ENCODE measurements at places on chromosomes 16 and 17.

DNA sequence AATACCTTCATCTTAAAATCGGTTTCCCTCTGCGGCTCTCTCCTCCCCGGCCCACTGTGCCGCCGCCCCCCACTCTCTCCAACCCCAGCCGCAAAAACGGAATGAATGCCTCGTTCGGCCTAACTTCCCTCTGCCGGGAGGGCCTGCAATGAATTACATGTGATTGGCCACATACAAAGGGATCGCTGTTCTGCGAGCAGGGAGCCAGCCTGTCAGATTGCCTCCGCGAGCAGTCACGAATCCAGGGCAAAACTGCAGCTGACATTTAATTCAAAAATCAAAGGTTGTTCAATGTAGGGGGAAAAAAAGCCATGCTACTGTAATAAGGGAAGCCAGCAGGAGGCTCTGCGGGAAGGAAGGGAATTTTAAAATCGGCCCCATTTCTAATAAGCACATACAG, 84.9 kb downstream of the TBC1D16 start:
- no peak for DNase-seq

DNA sequence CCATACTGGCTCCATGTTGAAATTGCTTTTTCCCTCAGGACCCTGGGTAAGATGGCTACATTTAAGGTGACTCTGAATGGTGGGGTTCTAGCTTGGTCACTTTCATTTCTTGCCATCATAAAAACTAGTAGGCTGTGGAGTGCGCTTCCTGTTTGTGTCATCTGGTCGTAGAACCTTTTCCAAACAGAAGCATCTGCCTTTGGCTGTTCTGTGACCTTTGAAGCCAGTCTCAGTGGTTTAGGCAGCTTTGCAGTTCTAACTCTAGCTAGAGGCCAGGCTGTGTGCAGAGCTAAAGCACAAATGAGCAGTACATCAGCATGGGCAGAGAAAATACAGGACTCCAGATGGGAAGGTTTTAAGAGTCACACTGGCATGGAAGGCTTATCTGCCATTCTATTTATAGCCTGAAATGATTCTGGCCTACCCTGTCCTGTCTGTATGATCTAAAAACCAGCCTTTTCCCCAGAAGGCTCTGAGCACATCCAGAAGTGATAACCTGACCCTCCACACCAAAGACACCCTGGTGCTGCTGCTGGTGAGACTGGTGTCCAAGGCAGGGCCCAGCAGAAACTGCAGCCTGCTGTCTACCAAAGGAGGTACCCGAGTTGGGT, 8.6 kb downstream of the ESRP2 start:
- no peak for DNase-seq

- no peak for DNase-seq
Observed at GRCh38 chr17:76827736-76828135, 40.5 kb upstream of the MGAT5B start.

- DNase-seq = no peak
Observed at GRCh38 chr17:16477255-16477654, 14.7 kb downstream of the LRRC75A start.

DNA sequence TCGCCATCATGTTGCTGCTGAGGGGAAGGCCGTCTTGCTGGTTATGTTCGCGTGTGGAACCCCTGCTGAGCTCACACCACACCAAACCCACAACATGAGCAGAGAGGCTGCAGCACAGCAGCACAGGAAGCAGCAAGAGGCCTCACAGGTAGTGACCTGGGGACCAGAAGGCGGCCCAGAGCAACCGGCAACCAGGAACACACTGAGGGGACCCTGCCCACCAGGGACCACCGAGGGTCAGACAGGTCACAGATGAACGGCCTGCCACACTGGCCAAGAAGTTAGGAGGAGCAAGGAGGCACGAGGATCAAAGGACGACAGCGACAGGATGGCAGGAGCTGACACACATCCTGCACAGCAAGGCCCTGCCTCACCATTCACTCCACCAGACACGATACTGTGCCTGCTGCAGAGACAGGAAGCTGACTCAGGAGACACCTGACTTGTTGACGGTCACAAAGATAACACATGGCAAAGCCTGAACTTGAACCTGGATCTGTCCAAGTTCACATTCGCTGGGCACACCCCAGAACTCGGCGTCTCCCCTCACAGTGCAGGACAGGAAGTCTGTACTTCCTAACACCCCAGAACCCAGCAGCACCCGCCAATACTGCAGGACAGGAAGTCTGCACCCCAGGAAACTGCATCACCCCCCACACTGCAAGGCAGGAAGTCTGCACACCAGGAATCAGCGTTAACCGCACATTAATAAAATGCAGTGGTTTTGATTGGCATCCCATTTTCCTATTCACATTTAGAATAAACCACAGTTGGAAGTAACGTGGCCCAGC, 98.5 kb downstream of the ZNF778 start:
- DNase-seq = no peak

- no peak for DNase-seq
Observed at GRCh38 chr17:49604314-49604869, 28.7 kb downstream of the NXPH3 start.

- DNase-seq = no peak
Observed at GRCh38 chr16:24609417-24609739, 70.0 kb downstream of the RBBP6 start.

DNA sequence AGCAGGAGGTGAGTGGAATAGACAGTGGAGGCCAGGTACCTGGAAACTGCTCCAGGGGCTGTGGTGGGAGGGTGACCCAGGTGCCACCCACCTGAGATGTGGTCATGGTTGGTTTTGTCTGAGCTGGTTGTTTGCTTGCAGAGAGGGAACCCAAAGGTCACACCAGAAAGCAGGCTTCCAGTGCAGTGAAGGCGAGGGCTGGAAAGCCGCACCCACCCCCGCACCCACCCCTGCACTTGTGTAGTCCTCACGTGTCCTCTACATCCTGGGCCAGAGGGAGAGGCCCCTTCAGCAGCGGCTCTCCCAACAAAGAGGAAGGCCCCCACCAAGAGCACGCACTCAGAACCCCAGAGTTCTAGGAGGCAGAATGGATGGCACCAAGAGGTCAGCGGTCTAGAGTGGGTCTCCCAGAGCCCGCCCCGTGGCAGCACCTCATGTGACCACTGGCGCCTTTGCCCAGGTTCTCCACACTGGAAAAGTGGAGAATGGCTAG, 92.6 kb upstream of the CBX4 start:
- no peak for DNase-seq

- no peak for DNase-seq
Observed at GRCh38 chr17:29342158-29342765, 47.9 kb upstream of the TAOK1 start.

All from NCI-H524 (cell line).